ENCODE measurements at places on chromosomes 7 and 10.

DNA sequence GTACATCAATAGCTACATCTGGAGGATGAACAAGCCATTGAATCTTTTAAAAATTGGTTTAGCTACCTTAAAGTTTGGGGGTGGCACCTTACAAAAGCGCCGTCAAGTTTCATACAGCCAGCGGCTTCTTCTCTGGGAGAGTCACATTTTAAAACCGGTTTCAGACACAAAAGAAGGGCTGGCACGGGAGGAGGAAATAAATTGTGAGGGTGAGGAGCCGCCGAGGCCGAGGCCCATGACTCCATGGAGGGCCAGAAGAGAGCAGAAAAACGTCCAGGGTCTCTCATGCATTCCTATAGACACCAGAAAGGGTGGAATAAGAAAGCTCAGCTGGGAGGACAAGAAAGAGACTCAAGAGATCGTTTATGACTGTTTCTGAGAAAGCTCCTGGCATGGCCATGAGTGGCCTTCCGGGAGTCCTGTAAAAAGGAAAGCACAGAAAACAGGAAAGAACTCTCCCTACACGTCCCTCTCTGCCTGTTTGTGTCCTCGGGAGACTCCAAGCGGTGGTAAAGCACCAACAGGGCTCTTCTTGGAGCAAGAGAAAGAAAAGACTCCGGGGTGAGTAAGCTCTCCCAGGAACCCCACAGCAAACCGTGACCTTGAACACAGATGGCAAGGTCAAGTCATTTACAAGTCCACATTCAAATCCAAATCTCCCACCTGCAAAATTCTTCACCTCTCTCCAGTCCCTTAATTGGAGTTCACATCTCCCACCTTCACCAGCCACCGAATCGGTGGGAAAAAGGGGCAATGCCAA, 1.8 kb downstream of the FRAT2 start:
- no peak for DNase-seq

DNA sequence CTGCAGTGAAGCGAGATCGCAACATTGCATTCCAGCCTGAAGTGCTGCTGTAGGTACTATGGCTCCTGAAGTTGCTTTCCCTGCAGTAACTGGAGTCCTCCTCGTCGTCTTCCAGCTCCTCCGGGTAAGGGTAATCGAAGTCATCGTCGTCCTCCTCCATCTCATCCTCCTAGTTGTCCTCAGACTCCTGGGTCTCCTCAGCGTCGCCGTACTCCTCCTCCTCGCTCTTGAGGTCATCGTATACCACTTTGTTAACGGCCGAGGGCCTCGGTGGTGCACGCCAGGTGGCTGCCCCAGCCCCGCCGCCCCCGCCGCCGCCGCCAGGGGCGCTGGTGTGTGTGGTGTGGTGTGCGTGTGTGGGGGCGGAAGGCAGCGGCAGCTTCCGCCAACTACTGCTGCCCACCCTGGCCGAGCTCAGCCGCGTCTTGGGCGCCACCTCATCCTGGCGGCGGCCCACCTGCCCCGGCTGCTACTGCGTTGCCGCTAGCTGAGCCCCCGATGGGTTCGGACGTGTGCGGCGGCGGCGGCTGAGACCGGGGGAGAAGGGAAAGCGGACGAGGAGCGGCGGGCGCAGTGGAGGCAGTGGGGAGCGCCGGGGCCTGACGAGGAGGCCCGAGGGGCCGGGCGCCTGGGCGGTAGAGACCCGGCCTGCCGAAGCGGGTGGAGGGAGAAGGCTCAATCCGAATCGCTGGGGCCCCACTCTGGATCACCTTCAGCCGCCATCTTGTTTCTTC, 11.8 kb upstream of the ACBD5 start:
- DNase-seq, result no peak

DNA sequence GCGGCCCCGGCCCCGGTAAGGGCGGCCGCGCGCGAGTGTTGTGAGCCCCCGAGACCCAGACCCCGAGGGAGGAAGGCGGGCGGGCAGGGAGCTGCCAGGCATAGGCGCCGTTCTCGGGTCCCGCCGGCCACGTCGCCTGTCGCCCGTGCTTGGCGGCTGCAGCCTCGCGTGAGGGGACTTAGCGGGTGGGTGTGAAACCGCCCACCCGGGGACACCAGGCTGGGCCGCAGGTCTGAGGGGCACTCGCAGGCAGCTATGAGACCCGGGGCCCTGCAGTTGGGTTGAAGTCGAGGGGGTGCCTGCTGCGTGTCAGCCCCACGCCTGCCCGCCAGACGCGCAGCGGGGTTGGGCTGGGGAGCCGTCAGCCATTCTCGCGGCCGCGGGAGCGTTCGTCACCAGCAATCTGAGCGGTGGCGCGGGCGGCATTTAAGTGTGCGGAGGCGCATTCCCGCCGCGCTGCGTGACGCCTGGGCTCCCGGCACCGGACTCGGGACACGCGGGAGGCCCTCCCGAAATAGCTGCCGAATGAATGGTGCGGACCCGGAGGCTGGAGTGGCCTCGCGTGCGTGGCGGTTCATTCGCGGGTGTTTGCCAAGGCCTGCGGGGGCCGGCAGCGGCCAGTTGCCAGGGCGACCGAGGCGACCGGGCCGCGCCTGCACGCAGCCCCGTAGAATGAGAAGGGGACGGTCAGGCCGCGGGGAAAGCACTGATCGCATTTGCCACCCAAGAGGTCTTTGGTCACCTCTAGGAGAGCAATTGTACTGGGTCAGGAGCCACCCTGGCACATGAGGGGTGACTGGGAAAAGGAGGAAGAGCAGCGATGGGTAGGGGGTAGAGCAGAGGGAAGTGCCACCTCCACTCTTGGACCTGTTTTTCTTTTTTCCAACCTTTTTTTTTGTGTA, 750 bp downstream of the ZNF398 start:
- DNase-seq, result no peak

DNA sequence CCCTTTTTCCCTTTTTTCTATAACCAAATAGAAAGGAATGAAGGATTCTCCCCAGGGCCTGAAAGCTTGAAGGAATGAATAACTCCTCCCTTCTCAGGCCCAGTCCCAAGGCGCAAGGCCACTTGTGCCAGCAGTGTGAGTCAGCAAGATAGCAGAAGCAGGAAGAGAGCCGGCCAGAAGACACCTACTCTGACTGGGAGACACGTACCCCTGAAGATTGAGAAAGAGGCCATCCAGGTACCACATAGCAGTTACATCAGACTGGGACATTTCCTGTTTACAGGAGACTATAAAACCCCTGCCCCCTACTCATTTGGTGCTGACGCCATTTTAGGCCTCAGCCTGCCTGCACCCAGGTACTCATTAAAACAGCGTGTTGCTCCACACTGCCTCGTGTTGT, 65.5 kb downstream of the LRRC17 start:
- no peak for DNase-seq

GRCh38 chr7:15989194-15989593, 302.7 kb upstream of the MEOX2 start:
- no peak for DNase-seq
